Stimulated activated CD8-positive, alpha-beta memory T cell treated with anti-CD3 and anti-CD28 coated beads, Interleukin-7, amount 100 ng/mL, for 1 hour (primary cell): ENCODE measurements at places on chromosomes 6 and 20.

GRCh38 chr6:28343898-28344677 lies 5.7 kb upstream of the ZKSCAN3 start:
- DNase-seq, result no peak

DNA sequence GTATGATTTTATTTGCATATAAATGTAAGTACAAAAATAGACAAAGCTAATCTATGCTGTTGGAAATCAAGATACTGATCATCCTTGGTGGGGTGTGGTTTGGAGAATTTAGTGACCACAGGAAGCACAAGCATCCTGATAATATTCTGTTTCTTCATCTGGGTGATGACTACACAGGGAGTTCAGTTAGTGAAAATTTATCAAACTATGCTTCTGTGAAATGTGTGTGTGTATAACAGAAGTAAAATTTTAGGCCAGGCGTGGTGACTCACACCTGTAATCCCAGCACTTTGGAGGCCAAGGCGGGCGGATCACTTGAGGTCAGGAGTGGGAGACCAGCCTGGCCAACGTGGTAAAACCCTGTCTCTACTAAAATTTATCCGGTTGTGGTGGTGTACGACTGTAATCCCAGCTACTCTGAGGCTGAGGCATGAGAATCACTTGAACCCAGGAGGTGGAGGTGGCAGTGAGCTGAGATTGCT lies 20.6 kb downstream of the ENPP3 start:
- no peak for DNase-seq

- DNase-seq, result no peak
These were observed 17.4 kb upstream of the GFOD1 start for GRCh38 chr6:13504611-13505344.

DNA sequence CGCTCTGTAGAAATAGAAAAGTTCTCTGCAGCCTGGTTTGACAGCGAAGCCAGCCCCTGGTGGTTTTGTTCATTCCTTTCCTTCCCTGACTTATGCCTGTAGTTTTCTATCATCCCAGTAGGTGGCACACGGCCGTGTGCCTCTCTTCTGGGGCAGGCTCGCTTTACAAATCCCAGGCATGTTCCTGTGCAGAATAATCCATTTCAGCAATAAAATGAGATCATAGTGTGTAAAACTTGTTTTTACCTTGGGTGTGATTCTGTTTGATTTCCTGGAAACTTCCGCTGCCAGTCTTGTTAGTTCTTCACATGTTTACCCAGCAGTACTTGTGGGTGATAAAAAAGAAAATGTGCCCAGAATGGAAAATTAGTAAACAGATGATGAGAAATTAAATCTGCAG lies 7.4 kb upstream of the INSM1 start:
- no peak for DNase-seq

DNA sequence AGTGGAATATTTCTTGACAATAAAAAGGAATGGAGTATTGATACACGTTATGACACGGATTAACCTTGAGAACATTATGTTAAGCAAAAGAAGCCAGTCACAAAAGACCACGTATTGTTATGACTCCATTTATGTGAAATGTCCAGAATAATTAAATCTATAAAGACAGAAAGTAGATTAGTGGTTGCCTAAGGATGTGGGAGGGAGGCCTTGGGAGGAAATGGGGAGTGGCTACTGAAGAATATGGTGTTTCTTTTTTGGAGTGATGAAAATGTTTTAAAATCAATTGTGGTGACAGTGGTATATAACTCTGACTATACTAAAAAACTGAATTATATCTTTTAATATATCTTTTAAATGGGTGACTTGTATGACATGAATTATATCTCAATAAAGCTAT lies 30.1 kb downstream of the TRPC4AP start:
- no peak for DNase-seq

DNA sequence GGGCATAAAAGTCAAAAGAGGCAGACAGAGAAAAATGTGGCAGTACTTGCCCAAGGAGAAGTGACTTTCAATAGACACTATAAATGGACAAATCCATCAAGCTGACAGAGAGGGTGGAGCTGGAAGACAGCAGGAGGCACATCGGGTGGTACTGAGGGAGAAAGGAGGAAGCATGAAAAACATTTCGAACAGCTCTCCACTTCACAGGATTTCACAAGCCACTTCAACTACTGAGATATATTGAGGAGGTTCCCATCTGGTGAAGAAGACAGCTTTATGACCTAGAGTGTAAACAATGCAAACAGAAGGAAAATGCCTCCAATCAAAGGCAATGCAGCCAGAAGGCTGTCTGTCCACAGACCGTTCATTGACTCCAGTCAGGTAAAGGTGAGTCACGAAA lies 259.4 kb upstream of the ECI2 start:
- no peak for DNase-seq

DNA sequence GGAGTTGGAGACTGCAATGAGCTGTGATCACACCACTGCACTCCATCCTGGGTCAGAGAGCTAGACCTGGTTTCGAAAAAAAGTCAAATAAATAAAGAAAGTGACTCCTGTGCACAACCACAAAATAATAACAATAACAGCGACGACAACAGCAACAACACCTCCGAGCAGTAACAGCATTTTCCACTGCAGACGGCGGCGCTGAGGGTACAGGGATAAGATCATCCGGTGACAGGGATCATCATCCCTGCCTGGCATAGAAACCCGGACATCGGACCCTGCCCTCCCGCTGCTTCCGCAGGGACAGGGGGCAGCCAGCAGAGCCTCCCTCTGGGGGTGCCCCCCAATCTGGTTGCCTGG lies 11.5 kb downstream of the SRXN1 start:
- DNase-seq, result no peak

DNA sequence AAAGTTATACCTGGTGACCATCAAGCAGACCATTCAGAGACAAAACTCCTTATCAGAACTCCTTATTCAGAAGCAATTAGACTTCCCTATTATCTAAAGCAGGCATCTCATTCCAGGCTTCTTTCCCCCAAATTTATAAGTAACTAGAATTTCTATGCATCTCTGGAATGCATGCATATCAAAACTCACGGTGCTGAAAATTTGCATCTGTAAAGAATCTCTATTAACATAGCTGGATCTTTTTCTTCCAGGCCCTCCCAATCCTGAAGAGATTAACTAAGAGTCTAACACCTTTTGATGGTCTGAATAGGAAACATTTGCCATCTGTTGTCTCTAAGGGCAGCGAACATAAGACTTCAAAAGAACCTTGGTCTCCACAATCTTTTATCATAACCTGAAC lies 22.8 kb upstream of the SLC52A3 start:
- no peak for DNase-seq
